ENCODE measurements at places on chromosomes 2 and 18.

DNA sequence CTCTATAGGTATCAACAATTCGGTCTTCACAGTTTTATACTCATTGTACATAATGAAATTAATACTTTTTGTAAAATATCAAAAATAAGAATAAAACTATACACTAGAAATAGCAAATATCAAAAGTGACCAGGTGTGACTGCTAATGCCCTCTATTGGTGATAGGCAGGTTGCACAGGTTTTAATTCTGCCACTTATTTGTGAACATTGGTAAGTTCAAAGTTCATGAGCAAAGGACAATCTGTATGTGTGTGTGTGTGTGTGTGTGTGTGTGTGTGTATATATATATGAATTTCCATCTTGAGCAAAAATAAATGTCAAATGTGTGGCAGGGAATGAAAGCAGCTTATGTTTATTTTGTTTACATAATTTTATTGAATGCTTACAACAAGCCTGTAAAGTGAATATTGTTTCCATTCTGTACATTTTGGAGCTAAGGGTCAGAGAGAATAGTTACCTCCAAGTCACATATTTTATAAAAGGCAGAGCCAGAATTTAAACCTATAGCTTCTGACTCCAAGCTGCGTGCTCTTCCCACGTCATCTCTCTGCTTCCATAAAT is 537.4 kb downstream of the CPS1 start:
- no peak for DNase-seq

- no peak for DNase-seq
Measured at GRCh38 chr2:190036071-190036470, 26.5 kb downstream of the MSTN start.

- no peak for DNase-seq
Measured at GRCh38 chr2:151695778-151696177, 38.5 kb downstream of the NEB start.

GRCh38 chr18:26869640-26870039 is 4.1 kb upstream of the AQP4 start:
- DNase-seq, result no peak

DNA sequence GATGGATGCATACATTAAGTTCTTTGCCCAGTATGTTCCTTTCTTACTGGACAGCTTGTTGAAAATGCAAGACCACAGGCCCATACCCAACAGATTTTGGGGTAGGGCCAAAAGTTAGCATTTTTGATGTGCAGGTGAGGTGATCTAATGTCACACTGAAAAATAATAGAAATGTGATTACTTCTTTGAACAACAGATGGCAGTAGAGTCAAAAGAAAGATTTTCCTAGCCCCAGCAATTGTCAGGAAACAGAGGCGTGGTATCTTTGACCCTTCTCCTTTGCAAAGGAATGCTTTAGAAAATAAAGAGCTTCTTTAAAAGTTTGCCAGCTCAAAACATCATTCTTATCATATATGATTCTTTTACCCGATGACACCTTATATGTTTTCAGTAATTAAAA is 343.6 kb upstream of the SYT4 start:
- no peak for DNase-seq
